ENCODE measurements at places on chromosomes 5 and 9.
A peak's percentile ranks its signal among the peaks of the same experiment; 100 is the strongest.

DNA sequence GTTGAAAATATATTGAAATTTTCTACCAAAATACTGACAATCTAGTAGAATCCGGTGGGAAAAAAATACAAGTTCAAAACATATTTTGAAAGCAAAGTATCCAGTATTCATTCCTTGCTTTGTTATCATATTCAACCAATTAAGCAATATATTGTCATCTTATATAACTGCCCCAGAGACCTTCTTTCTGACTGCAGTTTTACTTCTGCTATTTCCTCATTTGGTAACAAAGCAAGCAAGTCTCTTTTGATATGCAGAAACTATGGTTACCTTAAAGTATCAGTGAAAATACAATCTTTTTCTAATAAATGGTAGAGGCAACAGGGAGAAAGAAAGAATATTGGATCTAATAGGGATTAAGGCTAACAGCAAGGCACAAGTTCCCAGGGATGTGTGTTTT, 663.7 kb upstream of the MEF2C start:
- peak; percentile 15 for DNase-seq

- DNase-seq, result no peak
Measured at GRCh38 chr5:95317085-95317484, 32.2 kb upstream of the MCTP1 start.

DNA sequence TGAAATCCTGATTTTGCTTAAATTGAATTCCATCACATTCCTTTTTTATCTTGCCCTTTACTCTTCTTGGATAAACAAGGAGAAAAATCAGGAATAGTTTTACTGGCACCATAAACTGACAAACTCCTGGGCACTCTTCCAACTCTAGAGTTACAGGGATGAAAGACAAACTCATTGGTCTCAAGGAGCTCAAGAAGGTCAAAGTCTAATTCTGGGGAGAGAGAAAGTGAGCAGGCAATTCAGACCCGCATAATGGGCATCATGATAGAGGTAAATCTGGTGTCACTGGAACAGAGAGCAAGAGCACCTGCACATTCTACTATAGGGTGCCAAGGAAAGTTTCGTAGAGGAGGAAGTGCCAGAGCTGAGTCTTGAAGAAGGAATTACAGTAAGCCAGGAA, 64.8 kb downstream of the GRIN3A start:
- no peak for DNase-seq

DNA sequence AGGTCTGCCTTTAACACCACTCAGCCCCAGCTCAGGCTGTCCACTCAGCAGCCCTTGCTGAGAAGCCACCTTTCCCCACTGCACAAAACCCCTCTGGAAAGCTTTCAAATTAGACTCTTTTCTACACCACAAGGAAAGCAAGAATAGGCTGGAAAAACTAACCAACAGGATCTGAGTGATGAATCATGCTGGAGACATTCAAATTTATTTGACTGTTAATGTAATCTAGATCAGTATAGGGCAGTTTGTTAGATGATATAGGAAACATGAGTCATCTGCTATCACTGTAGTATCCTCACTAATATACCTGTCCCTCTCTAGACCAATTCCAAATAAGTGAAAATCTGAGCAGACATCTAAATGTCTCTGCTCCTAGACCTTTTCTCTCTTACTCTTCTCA, 127.8 kb upstream of the PAM start:
- DNase-seq, result no peak

DNA sequence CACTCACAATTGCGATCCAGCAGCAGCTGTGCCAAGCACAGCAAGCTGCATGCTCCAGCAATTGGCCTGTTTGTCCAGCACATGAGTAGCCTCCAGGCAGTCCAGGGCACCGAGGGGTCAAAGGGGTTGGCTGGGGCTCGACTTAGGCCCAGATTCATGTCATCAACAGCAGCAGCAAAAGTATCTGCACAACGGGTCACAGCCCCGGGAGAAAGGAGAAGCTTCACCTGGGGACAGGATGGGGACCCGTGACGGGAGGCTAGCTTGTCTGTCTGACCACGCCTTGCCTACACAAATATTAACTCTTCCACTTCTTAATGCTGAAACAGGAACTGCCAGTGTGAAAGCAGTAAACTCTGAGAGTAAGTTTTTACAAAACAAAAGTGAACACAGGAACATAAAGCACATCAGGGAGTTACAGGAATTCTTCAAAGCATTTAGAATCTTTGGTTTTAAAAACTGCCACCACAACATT, 191.2 kb downstream of the PIK3R1 start:
- no peak for DNase-seq

Data from suppressor macrophage treated with lipopolysaccharide for 1 hour (primary cell).